Activated CD4-positive, CD25-positive, alpha-beta regulatory T cell treated with anti-CD3 and anti-CD28 coated beads, Interleukin-2, amount 50 U/mL, for 16 hours (primary cell): ENCODE measurements at places on chromosomes 11 and 22.

DNA sequence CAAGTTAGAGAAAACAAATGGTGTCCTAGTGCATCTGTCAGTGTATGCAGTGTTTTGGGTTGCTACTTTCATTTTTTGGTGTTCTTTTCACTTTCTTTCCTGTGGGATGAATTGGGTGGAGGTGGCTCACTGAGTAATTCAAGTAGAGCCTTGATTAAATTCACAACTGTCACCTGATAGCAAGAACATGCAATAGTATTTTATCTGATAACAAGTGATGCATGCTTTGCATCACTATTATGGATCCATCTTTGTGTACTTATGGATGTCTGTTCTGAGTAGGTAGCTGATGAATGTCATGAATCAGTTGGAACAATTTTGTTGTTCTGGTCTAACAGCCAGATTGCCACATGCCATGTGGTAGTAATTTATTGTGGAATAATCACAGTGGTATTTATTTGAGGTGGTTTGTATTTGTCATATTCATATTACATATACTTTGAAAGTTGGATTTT is 87.5 kb downstream of the DDX10 start:
- no peak for DNase-seq

- DNase-seq, result no peak
These were observed 522.9 kb downstream of the NTM start for GRCh38 chr11:131893103-131893890.

DNA sequence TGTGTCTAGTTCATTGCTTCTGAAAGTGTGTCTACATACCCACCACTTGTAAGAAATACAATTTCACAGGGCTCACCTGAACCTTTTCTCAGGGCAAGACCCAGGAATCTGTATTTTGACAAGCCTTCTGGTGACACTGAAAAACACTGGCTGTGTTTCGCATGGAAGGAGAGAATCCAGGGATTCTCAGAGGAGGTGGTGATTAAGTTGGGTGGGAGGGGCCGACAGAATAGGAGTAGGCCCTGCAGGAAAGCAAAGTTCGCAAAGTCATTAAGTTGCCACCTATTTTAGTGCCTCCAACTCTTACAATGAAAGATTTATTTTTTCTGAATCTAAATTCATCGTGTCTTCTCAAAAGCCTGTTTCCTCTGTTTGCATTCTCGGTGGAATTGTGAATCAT is 186.8 kb downstream of the FAT3 start:
- DNase-seq, result no peak

DNA sequence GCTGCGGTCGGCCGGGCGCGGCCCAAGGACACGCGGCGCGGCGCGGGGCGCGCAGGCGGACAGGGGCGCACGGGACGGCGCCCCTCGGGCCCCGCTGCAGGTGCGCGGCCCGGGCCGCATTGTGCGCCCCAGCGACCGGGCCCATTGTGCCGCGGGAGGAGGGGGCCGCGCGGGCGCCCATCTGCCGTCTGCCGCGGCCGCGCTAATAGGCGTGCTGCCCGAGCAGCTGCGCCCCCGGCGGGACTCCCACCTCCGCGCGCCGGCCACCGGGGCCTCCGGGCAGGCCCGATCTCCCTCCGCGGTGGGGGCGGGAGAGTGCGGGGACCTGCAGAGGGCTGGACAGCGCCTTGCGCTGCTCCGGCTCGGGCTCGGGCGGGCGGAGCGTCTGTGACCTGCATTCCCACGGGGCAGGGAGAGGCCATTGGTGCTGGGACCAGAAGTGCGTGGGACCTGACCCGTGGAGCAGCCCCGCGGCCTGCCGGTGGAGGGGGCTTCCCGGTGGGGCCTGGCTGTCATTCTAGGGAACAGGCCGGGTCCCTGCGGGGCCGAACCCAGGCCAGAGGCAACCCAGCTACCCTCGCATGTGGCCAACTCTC is 933 bp downstream of the BRSK2 start:
- DNase-seq, result no peak

- DNase-seq, result no peak
These were observed 37.4 kb downstream of the PAK1 start for GRCh38 chr11:77436506-77436905.

GRCh38 chr11:118245936-118246562 is 6.1 kb downstream of the MPZL3 start:
- DNase-seq, result no peak
